ENCODE measurements at places on chromosomes 12 and 14. TPM values are rescaled to one million over a fixed set of nuclear protein-coding genes. Genes with fewer than 3 reads are reported as not detected.

Gene CEBPE
- not detected for polyA plus RNA-seq

Gene PRKAB1
- 72.5 TPM for polyA plus RNA-seq

Gene MYH6
- 0.44 TPM for polyA plus RNA-seq

Gene JPH4
- 3.4 TPM for polyA plus RNA-seq

Gene KRT78
- 0.99 TPM for polyA plus RNA-seq

Gene FANCM
- polyA plus RNA-seq = 9.3 TPM

Gene TAMALIN
- 7.7 TPM for polyA plus RNA-seq

Gene CIDEB
- polyA plus RNA-seq = 7.0 TPM

Gene KCNMB4
- 3.5 TPM for polyA plus RNA-seq

Gene NACA
- polyA plus RNA-seq = 866 TPM
